ENCODE measurements at places on chromosomes 16 and 17.

GRCh38 chr17:72530454-72530853 is 409.6 kb downstream of the SOX9 start:
- DNase-seq, result no peak

- DNase-seq, result no peak
Observed at GRCh38 chr16:84844049-84844350, 24.2 kb downstream of the CRISPLD2 start.

- DNase-seq, result no peak
Observed at GRCh38 chr17:44409309-44410028, 20.0 kb upstream of the ITGA2B start.

- peak; percentile 71 for DNase-seq
Observed at GRCh38 chr17:55601874-55602364, 90.7 kb upstream of the SMIM36 start.

DNA sequence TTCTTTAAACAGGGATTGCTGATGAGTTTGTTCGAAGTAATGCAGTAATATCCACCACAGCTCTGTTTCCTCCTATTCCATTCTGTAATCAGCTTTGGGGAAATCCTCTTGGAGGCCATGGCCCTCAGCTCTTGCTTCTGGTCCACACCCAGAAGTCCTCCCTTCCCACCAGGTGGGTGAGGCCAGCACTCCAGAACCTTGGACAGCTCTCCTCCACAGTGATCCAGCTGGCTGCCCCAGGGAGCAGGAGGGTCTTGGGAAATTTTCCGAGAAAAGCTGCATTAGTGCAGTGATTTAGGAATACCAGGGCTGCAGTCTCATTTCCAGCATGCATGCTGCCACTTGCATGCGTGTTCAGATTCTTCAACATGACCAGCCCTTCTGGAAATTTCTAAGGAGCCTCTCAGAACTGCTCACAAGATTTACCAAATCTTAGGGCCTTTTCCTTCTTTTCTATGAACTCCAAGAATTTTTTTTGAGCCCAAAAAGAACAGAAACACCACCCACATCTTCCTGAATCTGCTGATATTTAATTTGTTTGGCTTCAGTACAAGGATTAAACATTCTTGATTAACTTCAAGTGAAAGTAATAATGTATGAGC is 4.2 kb downstream of the SMPD3 start:
- peak; percentile 60 for DNase-seq

DNA sequence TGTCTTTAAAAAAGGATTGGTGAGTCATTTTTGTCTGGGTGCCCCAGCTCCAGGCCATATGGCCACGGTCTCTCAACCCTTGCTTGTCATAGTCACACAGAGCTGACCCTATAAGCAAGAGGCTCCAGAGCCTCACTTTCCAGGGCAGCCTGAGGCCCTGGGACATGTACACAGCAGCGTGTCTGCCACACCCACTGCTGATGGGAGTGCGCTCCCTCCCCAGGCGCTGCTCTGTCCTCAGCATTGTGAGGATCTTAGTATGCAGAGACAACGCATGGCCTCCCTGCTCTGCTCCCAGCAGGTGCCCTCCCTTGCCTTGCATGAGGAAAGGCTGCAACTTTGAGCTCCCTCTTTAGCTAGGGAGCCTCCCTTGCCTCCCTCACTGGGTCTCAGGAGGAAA is 80.8 kb upstream of the CRHR1 start:
- DNase-seq, result no peak

GRCh38 chr17:15263680-15264079 is 1.4 kb downstream of the PMP22 start:
- no peak for DNase-seq

DNA sequence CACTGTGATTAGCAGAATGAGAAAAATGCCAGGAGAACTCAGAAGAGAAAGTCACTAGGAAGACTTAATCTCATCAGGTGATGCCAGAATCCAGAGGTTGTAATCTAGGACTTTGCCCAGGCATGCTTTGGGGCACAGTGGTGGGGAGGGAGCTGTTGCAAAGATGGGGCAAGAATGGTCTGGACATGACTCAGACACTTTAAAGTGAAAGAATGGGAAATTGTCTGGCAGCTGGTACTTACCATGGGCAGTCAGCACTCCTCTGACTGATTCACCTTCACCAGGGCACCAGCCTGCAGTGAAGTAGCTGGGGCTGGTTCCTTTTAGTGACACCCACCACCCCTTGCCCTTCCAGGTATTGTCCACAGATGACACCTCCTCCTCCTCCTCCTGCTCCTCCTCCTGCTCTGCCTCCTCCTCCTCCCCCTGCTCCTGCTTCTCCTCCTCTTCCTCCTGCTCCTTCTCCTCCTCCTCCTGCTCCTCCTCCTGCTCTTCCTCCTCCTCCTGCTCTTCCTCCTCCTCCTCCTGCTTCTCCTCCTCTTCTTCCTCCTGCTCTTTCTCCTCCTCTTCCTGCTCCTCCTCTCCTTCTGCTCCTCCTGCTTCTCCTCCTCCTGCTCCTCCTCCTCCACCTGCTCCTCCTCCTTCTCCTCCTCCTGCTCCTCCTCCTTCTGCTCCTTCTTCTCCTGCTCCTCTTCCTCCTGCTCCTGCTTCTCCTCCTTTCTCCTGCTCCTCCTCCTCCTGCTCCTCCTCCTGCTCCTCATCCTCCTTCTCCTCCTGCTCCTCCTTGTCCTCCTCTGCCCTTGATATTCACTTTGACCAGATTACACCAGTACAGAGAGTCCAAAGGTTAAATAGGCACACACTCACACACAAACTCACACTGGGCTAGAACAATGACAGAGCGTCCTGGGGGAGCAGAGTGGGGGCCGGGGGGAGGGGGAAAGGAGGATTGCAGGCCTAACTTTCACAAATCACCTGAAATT is at the start of gene CHD9NB:
TSS of gene CHD9NB (minus strand) at position 379 of the 983 bp plus-strand sequence. CDS start 8,739 bp downstream, outside the sequence.
- peak; percentile 80 for DNase-seq

DNA sequence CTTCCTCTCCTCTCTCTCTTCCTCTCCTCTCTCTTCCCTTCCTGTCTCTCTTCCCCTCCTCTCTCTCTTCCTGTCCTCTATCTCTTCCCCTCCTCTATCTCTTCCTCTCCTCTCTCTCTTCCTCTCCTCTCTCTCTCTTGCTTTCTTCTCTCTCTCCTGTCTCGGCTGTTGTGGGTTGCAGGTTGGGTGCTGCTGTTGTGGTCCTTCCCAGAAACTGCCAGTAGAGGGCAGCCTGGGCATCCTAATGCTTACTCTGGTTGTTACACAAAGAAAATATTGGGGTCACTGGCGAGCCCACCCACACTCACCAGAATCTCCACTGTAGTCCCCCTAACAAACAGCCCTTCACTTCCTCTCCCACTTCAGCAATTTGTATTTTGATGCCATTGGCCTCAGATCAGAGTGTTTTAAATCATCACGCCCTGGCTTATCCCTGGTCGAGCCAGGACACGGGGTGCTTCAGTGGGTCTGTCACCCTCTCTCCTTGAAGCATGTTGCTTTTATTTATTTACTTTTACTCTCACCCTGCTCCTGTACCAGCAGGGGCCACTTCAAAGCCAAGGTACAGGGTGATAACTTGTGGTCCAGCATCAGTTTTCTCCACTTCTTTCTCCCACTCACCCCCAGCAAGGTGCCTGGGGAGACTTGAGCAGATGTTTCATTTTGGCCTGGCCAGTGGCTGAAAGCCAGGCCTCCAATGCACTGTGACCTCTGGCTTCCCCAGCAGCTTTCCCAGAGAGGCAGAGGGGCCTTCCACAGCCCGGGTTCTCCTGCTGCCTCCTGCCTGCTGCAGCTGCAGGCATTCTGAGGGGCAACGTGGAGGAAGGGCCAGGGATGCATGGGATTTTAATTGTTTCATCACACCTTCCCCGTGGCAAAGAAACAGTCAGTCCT is 4.7 kb upstream of the MMP15 start:
- peak; percentile 62 for DNase-seq

- DNase-seq, result peak; percentile 17
Observed at GRCh38 chr17:56681561-56682266, 88.2 kb downstream of the NOG start.

GRCh38 chr16:88428616-88429386 is 24.3 kb upstream of the ZFPM1 start:
- DNase-seq, result no peak

GRCh38 chr17:78012428-78012827 is 53.9 kb downstream of the TNRC6C start:
- DNase-seq, result no peak

DNA sequence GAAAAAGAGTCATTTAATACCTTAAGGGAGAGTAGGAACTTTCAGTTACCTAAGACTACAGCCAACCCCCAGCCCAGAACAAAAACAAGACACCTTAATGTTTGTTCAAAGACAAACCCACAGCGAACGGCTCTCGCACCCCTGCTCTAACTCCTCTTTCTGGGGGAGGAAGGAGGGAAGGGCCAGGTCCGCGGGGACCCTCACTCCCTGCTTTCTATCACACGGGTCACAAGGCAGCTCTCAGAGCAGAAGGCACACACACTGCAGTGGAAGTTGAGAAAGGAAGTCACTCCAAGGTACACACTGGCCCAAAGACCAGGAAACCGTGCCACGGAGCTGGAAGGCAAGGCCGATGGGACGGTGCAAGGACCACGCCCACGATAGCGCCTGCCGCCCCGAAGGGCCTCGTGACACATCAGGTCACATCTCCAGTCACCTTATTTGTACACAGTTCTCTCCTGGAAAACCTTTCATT is 10.0 kb downstream of the LITAFD start:
- DNase-seq, result no peak

DNA sequence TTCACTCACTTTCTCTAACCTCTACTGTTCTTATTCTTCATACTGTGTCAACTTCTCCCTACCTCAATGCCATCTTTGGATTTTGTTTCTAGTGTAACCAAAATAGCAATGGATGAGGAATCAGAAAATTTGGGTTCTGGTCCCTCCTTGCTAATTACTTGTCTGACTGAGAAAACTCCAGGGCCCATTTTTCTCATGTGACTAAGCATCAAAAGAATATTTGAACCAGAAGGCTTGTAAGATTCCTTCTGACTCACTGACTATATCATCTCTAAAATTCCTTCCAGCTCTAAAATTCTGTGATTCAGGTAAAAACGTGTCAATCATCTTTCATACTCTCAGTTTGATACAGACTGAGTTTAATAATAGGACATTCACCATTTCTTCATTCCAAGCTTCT is 57.9 kb downstream of the BRIP1 start:
- no peak for DNase-seq

- DNase-seq, result no peak
Observed at GRCh38 chr17:35906926-35907637, 23.5 kb downstream of the RDM1 start.

GRCh38 chr16:48075398-48075797 is 80.4 kb downstream of the ABCC12 start:
- no peak for DNase-seq

DNA sequence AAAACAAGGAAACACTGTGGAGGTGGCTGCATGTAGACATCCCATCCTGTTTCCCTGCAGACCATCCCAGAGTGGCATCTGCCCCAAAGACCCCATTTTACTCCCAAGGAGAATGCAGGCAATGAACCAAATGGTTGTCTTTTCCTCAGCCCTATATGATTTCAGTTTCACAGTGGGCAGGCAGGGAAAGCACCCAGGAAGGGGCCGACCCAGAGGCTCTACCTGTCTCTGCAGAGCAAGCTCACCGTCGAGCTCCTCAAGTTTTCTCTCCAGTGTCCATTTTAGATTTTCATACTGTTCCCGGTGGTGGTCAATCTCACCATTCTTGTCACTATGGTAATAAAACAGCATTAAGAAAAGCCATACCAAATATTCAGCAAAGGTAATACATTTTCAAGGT is 14.6 kb downstream of the CCDC57 start:
- no peak for DNase-seq

DNA sequence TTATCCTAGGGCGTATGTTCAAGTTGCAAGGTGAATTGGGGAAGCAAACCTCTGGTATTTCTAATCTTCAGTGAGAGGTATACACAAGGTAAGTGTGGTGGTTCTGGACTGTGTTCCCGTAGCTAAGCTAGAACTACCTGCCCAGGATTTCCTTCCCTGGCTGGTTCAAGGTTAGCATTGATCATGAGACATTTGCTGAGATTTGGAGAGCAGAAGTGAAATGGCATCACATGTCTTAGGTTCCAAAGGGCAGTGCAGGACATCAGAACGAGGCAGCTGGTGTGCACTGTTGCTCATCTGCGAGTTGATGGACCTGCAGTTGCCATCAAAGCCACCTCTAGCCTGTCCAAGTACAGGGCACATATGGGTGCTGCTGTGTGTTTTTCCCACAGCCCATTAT is 95.2 kb downstream of the EMP2 start:
- DNase-seq, result no peak

DNA sequence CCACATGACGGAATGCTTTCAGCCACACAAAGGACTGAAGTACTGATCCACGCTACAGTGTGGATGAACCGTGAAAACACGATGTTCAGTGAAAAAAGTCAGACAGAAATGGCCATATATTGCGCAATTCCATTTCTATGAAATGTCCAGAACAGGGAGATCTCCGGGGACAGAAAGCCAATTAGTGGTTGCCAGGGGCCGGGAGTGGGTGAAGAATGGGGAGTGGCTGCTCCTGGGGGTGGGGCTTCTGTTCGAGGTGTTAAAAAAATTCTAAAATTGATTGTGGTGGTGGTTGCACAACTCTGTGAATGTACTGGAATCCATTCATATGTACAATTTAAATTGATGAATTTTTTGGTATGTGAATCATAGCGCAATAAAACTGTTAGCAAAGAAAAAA is 154.8 kb upstream of the HSBP1 start:
- no peak for DNase-seq

DNA sequence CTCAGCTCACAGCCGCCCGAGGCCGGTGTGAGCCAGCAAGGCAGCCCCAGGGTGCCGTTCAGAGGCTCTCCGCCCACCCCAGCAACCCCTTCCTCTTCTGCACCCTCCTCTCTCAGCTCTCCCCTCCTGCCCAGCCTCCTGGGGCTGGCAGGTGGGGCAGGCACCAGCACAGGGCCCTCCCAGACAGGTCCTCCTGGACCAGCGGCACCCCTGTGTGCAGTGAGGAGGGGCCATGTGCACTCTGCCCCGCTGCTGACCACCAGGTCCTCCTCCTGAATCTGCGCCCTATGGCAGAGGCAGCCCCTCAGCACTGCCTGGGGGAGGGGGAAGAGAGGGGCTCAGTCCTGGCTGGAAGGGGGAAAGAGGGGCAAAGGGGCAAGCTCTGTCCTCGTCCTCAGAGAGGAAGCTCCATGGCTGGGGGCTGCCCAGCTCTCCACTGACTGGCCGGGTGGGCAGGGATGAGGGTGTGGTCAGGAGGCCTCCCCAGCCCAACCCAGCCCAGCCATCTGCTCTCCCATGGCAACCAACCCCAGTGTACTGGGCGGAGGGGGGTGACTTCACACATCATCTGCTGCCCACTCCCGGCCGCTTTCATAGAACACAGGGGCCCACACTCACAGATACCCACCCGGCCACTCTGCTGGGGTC is 5.4 kb upstream of the BCAR1 start:
- DNase-seq, result no peak

DNA sequence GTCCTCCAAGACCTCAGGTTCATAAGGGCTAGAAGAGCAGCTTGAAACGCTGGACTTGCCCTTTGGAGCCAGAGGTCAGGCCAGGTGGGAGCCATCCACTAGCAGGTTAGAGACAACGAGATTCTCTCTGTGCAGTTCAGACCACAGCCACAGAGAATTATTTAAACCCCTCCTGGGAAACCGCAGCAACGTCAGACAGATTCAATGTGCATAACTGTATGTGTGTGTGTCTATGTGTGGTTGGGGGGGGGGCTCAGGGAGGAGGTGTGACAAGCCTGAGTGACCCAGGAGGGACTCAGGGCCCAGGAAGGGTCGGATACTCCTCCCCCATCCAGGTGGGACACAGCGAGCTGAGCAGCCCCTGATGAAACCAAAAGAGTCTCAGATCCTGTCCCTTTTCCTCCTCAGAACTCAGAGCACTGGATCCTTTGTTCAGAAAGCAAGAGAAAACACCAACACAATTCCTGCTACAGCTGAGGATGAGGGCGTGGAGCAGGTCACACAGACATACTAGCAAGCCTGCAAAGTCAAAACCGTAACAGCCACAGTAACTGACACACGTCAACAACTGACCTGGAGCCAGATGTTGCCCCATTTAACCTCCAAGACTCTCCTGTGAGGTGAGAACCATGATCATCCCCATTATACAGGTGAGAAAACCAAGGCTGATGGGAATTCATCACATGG is 66.8 kb downstream of the XYLT1 start:
- DNase-seq, result no peak

Data from suppressor macrophage treated with lipopolysaccharide for 1 hour (primary cell).